ENCODE measurements at places on chromosomes 16 and 17.
A peak's percentile ranks its signal among the peaks of the same experiment; 100 is the strongest.

- DNase-seq, result no peak
These were observed 7.1 kb downstream of the ITGAD start for GRCh38 chr16:31400191-31400590.

DNA sequence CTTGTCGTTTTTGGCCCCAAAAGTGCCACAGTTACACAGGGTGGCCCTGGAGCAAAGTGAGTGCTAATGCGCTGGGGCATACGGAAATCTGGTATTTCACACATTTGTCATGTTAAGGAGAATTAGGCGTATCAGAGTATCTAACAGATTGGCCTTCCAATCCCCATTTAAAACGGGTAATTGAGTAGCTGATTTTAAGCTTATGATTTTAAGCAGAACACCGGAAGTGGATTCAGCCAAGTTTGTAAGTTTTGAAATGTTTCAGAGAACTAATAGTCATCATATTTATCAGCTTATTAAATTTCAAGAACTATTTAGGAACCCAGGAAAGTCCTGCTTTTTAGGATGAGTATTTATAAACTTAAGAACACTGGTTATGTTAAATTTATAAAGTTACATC is 19.5 kb downstream of the LRRC75A start:
- DNase-seq, result no peak

DNA sequence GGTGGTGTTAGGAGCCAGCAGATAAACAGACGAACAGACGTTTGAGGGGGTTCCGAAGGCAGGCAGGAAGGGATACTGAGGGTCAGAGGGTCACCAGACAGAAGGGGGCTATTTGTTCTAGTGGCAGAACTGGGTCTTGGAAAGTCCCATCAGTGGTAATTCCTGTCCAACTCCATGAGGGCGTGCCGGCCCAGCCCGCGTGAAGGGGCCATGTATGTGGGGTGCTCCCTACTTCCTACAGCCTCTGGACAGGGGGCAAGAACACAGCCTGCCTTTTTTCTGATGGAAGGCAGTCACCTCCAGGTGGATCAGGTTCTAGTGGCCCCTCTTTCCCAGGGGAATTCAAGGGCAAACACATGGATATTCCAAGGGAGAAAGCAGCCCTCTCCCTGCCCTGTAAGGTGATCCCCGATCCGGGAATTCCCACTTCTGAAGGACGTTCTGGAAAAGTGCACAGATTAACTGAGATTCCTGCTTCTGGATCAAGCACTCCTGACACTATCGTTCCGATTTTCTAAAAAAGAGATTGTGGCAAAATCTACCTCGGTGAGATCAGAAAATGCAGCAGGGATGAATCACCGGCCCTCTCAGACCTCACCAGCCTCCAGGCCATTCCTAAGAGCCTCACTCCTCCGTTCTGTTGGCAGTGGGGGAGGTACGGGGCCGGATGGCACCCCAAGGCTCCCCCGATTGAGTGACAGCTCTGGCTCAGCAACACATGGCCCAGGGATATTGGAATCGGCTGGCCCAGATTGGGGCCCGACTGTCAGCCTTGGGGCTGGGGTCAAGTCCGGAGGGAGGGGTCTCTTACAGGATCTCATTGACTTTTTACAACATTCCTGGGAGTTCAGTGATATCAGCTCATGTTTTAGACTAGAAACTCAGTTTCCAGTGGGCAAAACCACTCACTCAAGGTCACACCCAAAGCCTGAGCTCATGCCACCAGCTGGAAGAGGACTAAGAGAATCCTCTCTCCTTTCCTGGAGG is 12.4 kb downstream of the STX1B start:
- no peak for DNase-seq

GRCh38 chr17:72430611-72431432 is 310.0 kb downstream of the SOX9 start:
- no peak for DNase-seq

GRCh38 chr16:88401604-88402246 is 19.0 kb downstream of the ZNF469 start:
- DNase-seq, result no peak

GRCh38 chr17:51617986-51618385 is 357.6 kb downstream of the UTP18 start:
- DNase-seq, result peak; percentile 97

DNA sequence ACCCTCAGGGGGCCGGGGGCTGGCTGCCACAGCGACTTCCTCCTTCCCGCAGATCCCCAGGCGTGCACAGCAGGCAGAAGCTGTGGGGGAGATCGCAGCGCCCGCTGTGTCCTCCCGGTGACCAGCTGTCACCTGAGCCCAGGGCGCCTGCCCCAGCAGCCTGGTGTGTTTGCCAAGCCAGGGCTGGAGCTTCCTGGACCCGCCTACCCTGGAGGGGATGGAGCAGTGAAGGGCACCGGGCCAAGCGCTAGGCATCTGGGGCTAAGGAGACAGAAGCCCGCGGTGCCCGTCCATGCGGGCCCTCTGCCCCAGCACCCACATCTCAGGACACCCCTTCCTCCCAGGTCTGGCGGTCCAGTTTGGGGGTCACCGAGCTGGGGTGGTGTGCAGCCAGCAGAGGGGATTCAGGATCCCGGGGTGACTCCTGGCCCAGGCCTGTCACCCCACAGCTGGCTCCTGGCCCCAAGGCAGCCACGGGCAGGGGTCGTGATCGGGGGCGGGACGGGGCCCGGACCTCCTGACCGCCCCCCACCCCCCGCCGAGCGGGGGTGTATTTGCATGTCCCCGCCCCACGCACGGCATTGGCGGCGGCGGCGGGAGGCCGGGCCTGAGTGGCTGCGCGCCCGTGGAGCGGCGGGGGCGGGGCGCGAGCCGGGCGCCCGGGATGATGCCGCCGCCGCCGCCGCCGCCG is at the start of gene RAB26:
TSS of gene RAB26 (plus strand) at position 645 of the 691 bp plus-strand sequence. CDS start 159 bp downstream, outside the sequence.
- peak; percentile 97 for DNase-seq

- no peak for DNase-seq
These were observed 60.5 kb downstream of the CMIP start for GRCh38 chr16:81505011-81505661.

- peak; percentile 65 for DNase-seq
These were observed 556 bp upstream of the SPNS1 start for GRCh38 chr16:28974007-28974436.

DNA sequence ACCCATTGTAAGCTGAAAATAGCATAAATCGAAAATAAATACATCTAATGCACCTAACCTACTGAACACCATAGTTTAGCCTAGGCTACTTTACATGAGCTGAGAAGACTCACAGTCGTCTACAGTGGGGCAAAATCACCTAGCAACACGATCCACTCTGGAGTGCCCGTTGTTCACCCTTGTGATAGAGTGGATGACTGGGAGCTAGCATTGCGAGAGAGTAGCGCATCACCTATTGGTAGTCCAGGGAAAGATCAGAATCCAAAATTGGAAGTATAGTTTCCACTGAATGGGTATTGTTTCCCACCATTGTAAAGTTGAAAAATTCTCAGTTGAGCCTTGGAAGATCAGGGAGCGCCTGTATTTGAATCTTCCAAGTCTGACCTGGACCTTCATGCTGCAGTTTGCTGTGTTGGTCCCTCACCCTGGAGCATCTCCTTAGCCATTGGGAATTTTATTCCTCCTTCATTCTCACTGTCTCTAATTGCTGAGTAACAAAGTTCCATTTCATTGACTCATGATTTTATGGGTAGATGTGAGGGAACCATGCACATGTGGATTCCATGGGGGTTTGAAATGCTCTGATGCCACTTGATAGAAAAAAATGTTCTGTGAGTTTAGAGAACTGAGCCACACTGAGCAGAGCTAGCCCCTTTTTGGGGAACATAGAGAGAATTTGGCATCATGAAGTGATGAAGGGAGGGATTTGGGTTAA is 19.6 kb downstream of the AKAP1 start:
- DNase-seq, result no peak
